ENCODE measurements at places on chromosomes 3 and 15.

DNA sequence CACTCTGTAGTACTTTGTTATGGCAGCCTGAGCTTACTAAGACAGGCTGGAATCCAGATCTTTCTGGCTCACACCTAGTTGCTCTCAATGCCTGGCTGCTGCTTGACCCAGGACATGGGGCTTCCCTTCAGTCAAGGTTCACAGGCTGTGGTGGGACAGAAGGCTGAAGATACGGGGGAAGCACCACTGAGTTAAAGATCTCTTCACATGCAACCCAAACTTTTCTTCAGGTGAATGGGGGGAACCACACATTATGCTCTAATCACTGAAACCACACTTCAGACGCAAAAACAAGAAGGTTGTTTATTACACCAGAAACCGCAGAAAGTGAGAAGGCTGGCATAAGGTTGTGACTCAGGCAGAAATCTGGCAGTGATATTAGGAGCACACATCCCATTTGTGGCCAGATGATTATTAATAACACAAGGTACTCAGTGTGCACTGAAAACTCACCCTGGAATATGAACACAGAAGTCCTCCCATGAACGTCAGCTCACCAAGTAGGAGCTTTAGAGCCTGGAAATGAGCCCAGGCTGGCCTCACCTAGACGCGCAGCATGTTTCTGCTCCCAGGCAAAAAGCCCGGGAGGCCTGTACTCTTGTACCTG is 230.5 kb upstream of the CHRNA7 start:
- DNase-seq = no peak

GRCh38 chr15:77480859-77481633 is 60.4 kb downstream of the HMG20A start:
- DNase-seq = no peak

- DNase-seq = no peak
Measured at GRCh38 chr3:110106805-110107204, 769.5 kb upstream of the DPPA4 start.

DNA sequence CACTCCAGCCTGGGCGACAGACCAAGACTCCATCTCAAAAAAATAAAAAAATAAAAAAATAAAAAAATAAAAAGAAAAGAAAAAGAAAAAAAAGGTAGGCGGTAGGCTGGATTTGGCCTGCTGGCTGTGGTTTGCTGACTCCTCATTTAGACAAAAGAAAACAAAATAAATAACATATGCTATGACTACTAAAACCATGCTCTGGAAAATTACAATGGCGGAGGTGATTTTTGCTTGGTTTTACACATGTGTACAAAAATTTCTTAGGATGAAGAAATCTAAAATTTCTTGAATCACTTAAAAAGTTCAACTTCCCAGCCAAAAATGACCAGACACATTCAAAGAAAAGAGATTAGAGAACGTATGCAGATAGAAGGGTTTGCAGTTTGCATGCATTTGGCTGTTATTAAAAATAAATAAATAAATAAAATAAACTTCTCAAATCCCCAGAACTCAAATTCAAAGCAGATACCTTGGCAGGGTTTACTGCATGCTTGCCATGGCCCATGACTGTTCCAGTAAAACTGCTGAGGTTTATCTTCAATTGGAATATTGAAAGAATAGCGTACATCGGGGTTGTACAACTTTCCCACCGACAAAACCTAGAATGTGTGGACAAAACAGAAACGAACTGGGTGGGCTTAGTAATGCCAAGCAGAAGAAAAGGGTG is 65.9 kb downstream of the ADAMTS9 start:
- DNase-seq = no peak

GRCh38 chr15:87287156-87287555 is 969.4 kb downstream of the NTRK3 start:
- no peak for DNase-seq

- no peak for DNase-seq
Measured at GRCh38 chr15:56038015-56038414, 44.6 kb upstream of the NEDD4 start.

DNA sequence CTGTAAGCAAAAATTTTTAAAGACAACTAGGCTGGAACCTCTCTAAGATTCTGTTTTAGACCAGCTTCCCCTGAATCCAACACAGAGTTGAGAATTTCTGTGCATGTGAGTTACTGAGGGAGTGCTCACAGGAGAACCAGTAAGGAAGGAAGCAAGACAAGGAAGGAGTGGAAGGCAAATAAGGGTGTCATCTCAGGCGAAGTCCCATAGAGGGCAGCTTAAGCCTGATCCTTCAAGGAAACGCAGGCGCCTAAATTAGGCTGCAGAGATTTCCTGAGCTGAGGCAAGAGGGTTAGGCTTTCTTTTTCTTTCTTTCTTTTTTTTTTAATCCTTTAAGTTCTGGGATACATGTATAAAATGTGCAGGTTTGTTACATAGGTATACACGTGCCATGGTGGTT is 36.2 kb upstream of the COL6A6 start:
- DNase-seq = no peak

DNA sequence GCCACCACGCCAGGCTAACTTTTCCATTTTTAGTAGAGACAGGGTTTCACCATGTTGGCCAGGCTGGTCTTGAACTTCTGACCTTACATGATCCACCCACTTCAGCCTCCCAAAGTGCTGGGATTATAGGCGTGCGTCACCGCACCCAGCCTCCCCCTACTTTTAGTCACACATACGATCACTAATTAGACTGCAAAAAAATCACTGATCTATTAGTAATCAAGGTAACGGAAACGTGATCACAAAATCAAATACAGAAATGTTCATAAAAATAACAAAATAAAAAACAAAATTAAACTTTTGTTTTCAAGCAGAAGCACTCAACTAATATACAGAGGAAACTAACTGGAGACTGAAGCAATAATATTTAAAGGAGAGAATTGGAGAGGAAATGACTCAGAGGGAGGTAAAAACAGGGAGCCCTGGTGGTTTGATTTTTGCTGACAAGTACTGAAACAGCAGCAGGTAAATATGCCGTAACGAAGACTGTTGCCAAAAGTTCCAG is 4.6 kb downstream of the WDR53 start:
- DNase-seq = no peak

DNA sequence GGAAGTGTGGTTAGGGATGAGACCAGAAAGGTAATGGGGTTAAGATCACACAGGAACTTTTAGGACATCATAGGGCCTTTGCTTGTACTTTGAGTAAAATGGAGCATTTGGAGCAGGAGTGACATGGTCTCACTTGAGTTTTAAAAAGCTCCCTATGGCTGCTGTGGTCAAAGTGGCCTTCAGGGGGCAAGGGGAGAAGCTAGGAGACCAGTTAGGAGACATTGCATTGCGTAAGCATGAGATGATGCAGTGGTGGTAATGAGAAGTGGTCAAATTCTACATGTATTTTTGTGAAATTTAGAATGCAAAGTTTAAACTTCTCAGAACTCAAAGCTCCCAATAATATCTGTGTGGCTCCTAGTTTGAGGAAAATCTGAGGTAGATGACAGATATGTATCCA is 27.9 kb downstream of the MED12L start:
- DNase-seq = no peak

GRCh38 chr15:89448825-89449224 is 47.6 kb downstream of the RHCG start:
- no peak for DNase-seq

DNA sequence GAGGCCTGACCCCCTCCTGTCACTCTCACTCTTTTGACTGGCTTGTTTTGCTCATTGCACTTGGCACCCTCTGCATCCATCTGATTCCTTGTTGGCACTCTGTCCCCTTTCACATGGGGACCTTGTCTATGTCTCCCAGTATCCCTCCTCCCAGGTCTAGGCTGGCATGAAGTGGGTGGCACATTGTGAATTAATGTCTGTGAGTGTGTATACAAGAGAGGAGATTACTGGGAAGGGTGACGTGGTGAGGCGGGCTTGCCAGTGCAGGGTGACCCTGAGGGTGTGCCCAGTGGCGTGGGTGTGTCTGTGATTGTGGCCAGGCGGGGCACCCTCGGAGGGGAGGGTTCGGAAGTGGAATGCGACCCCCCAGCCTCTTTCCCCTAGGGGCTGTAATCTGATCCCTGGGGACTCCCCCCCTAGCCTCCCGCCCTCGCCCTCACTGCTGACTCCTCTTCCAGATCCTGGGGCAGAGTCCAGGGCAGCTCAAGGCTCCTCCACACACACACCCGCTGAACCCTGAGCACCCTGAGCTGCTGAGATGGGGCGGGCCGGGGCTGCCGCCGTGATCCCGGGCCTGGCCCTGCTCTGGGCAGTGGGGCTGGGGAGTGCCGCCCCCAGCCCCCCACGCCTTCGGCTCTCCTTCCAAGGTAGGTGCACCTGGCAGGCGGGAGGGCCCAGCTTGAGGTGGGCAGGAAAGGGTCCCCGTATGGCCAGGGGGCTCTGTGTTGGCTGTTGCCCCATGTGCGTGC is at the start of gene SEMA3B:
TSS of gene SEMA3B (plus strand) at position 445 of the 749 bp plus-strand sequence. CDS start at position 539, 94 bp downstream.
- no peak for DNase-seq

GRCh38 chr3:156646958-156647357 is 27.4 kb upstream of the TIPARP start:
- DNase-seq = no peak

DNA sequence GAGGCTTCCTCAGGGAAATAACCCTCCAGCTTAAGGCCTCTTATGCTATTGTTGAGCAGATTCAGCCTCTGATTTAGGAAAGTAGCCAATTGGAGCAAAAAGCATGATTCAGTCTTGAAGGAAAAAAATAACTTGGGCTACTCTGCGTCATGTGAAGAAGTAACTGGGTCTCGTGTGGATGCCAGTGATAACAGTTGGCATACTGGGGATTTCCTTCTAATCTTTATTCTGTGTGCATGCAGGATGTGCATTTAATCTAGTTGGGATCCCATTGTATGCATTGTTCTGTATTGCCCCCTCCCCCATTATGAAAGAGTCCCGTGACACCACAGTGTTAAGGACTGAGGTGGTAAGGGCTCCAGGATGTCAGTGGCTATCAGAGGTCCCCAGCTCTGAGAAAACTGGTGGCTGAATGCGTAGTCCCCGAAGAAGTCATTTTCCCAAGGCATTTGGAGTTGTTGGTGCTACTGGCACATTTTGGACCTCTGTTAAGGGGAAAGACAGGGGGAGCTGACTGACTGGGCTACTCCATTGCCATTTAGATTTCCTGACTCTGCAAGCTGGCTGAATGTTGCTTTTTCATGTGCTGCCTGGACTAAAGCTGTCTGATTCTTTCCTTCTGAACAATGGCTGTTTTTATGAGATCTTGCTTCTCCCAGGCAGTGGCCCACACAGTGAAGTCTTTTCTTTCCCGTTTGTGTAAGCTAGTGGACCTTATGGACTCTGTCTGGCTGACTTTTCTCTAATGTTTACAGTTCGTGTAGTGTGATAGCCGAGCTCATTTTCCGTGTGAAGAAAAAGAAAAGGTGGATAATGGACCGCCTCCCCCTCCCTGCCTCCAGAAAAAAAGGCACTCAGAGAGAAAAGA is 38.4 kb upstream of the TRAK1 start:
- no peak for DNase-seq

DNA sequence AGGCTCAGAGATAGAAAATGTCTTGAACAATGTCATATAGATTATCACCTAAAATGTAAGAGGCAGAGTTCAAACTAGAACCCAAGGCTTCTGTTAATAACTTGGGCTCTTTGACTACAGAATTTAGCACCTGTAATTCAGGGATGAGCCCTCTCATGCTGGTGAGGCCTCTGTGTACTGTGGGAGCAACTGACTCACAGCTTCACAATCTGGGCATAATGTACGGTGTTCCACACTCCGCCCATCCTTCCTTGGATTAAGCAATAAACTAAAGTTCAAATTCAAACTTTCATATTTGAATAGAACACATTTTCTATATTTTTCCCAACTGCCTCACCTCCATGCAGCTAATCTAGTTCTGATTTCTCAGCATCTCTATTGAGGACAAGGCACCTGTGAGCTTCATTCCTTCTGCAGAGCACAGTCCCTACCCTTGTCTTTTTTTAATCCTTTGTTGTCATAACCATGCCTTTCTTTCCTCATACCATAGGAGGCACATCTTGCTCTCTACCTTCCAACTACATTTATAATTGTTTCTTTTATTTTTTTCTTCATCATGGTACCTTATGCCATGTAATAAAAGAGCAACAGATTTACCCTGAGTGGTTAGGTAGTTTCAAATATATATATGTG is 392.1 kb downstream of the NLGN1 start:
- DNase-seq = no peak

DNA sequence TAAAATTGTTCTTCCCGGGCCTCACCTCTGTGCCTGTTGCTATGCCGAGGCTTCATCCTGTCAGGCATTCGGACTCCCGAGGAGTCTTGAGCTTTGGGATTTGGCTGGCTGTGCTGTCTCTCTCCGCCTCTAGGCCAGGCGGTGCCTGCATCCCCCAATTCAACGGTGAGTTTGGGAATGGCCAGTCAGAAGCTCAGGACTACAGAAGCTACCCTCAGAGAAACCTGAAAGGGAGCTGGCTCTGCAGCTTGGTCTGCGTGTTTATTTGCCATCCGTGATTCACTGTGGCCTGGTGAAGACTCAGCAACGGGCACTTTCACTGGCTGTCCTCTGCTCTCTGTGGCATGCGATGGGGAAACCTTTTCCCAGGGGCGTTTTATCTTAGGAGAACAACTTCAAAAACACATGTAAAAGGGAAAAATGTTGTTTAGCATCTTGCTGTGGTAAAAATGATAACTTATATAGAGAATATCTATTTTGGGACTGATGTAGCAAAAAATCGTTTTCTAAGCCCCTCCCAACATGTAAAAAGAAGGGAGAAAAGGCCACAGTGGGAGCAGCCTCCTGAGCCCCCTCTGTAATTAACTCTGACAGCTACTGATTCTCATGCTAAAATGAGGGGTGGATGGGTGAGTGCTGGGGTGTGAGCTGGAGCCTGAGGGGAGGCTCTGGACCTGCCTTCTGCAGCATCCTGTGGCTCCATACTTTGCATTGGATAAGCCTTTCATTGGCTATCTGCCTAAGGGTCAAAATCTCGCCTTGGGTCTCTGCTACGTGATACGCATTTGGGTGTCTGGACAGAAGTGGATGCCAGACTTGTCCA is 103.4 kb upstream of the KLHL25 start:
- no peak for DNase-seq

- DNase-seq = no peak
Measured at GRCh38 chr3:48402907-48403306, 27.0 kb downstream of the PLXNB1 start.

GRCh38 chr15:63698692-63699091 is 101.5 kb downstream of the FBXL22 start:
- no peak for DNase-seq

DNA sequence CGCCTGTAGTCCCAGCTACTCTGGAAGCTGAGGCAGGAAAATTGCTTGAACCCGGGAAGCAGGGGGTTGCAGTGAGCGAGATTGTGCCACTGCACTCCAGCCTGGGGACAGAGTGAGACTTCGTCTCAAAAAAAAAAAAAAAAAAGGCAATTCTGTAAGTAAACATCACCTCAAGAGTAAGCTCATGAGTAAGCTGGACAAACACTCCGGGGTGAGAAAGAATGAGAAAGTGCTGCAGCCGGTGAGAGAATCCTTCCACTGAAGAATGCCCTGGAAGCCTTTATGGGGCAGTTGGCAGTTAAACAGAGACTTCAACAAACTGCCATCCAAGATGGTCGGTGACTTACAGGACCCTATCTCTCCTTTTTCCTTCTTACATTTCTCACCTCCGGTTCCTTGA is 47.5 kb downstream of the FEZF2 start:
- no peak for DNase-seq

- DNase-seq = no peak
Measured at GRCh38 chr3:189232790-189233189, 61.0 kb downstream of the TPRG1 start.

Data from stimulated activated CD4-positive, alpha-beta T cell treated with anti-CD3 and anti-CD28 coated beads, Interleukin-1b, Interleukin-23, amount 100 ng/mL, for 1 hour (primary cell).